ENCODE measurements at places on chromosomes 3 and 15. TPM values are rescaled to one million over a fixed set of nuclear protein-coding genes. Genes with fewer than 3 reads are reported as not detected.
A peak's percentile ranks its signal among the peaks of the same experiment; 100 is the strongest.

The GABRB3 gene
- total RNA-seq, result 6.9 TPM

DNA sequence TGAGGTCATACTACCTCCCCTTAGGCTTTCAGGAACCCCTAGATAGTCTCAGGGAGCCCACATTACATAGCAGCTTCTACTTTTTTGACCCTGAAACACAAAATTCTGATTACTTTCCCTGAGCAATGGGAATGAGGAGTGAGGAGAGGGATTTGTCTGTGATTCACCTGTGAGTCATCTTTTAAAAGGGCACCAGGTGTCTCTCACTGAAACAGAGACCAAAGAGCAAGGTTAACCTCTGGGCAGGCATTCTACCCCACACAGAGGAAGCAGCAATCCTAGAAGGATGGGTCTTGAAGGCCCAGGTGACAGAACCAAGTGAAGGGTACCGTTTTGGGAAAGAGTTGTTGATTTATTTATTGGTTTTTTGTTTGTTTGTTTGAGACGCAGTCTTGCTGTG lies 31.1 kb upstream of the UBE2E2 start:
- no peak for DNase-seq

The TMEM207 gene
- not detected for total RNA-seq

GRCh38 chr3:127388427-127388826 lies 100.6 kb upstream of the PRR20G start:
- no peak for DNase-seq

GRCh38 chr3:7999384-7999783 lies 502.2 kb upstream of the LMCD1 start:
- peak; percentile 62 for DNase-seq

GRCh38 chr3:31978553-31978952 lies 2.5 kb downstream of the OSBPL10 start:
- DNase-seq, result no peak

The GOLGA6L7 gene
- not detected for total RNA-seq

DNA sequence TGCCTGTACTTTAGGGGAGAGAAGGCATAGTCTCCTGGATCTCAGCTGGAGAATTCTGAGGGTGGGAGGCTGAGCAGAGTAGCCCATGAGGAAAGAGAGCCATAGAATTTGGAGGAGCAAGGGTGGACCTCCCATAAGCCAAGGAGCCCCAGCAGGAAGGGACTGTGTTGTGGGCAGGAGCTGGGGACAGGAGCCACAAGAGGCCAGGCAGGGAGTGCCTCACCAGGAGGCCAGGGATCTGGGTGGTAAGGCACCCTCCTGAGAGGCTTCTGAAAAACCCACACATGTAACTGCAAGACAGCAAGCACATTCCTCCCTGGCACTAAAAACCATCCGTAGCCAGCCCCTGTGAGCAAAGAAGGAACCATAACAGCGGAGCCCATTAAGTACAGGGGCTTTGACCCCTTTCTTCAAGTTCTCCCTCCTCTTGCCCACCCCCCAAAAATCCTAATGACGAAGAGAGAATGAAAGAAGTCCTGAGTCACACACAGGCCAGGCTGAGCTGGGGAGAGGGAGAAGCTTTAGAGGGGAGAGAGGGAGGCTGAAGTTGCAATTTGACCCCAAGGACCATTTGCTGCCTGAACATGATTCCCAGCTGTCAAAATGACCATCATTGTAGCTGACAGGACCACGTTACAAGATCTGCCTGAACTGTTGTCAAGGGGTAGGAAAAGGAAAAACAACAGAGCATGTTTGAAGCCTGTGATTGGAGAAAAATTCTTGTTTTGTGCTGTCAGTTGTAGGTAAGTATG lies 82.6 kb downstream of the TRIM42 start:
- DNase-seq, result no peak

The TIPARP gene
- 21.8 TPM for total RNA-seq

The REC114 gene
- total RNA-seq, result not detected

Measured in kidney (tissue), 22 donors.